Hematopoietic multipotent progenitor cell treated with erythropoietin and hydrocortisone succinate and interleukin-3 and kit ligand, for 17 days (in vitro differentiated cells): ENCODE measurements at places on chromosomes 7 and 10.

GRCh38 chr10:25080880-25081581, 64.6 kb downstream of the THNSL1 start:
- peak; percentile 45 for DNase-seq

GRCh38 chr10:124894569-124895215, 47.2 kb upstream of the ZRANB1 start:
- DNase-seq, result no peak

DNA sequence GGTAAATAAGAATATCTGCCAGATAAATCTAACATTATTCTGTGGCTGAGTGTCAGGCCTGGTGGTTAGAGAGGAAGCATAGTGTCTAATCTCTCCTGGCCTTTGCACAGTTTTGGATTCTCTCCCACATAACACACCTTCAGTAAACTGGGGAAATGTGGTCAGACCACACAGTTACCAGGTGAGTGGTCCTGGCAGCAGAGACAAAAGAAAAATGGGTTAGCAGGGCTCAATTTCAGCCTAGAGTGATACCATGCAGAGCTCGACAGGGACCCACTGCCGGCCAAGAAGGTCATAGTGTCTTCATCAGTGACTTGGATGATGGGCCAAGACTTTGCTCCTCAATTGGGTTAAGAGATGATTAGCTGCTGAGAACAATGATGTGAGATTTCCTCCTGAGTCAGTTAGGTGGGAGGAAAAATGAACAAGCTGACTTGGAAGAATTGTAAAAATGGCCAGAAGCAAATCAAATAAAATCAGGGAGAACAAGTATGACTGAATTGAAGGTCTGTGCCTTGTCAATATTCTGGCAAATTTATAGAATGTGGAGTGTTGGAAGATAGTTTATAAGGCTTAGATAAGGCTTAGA, 69.2 kb upstream of the EFCAB10 start:
- DNase-seq, result no peak

- no peak for DNase-seq
These were observed 92.3 kb downstream of the CTNNA3 start for GRCh38 chr10:67603701-67604100.

DNA sequence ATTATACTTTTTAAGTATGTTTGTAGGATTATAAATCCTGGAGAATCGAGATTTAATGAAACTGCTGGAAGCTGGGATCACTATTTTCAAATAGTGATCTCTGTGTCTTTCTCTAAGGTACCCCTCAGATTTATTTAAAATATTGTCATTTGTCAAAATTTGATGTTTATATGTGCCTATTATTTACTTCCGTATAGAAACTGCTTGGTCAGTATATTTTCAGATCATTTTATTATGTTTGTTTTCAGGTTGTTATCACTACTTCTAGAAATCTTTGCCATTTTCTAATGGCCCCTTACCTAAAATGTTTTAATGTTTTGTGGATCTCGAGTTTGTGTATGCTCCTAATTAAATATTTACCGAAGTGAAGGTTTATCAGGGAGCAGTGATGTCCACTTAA, 183.7 kb downstream of the SND1 start:
- no peak for DNase-seq

GRCh38 chr10:27833792-27834191, 88.2 kb upstream of the MKX start:
- DNase-seq, result no peak

DNA sequence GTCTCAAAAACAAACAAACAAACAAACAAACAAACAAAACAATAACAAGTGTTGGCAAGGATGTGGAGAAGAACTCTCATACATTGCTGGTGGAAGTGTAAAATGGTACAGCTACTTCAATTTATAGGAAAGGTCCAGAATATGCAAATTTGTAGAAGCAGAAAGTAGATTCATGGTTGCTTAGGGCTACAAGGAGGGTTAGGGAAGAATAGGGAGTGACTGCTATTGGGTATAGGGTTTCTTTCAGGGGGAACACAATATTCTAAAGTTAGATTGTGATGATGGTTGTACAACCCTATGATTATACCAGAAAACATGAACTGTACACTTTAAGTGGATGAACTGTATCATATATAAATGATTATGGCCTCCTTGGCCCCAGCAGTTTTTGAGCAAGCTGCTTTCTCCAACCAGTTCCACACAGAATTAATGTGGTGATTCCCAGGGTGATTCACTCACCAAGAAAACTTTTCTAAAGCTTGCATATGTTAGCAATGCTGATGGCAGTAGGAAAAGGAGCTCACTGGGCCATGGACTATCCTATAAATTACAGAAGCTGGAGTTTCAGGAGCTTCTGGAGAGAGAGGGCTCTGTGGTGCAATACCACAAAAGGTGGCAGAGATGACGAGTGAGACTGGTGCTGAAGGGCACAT, 52.8 kb upstream of the KCNIP2 start:
- no peak for DNase-seq

- no peak for DNase-seq
These were observed 47.7 kb upstream of the NRP1 start for GRCh38 chr10:33382216-33382600.

- DNase-seq, result no peak
These were observed 164.9 kb downstream of the ELMO1 start for GRCh38 chr7:37283716-37284115.

DNA sequence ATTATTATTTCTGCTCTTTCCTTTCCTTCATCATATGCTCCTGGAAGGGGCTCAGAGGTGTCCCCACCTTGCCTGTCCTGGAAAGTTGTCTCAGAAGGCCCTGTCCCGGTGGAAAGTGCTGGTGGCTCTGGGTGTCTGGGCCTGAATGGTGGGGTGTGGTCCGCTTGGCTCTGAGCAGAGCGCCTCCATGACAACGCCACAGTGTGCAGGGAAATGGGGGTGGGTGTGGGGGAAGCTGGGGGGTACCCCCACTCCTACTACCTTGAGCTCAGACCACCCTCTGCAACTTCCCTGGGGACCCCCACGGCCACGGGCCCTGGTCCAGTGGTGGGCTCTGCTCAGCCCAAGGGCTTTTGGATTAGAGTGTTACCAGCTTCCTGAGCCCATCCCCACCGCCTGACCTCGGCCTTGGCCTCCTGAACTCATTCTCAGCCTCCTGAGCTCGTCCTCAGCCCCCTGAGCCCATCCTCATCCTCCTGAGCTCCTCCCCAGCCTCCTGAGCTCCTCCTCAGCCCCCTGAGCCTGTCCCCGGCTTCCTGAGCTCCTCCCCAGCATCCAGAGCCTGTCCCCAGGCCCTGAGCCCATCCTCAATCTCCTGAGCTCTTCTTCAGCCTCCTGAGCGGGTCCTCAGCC, 106.4 kb upstream of the FAM20C start:
- DNase-seq, result no peak

DNA sequence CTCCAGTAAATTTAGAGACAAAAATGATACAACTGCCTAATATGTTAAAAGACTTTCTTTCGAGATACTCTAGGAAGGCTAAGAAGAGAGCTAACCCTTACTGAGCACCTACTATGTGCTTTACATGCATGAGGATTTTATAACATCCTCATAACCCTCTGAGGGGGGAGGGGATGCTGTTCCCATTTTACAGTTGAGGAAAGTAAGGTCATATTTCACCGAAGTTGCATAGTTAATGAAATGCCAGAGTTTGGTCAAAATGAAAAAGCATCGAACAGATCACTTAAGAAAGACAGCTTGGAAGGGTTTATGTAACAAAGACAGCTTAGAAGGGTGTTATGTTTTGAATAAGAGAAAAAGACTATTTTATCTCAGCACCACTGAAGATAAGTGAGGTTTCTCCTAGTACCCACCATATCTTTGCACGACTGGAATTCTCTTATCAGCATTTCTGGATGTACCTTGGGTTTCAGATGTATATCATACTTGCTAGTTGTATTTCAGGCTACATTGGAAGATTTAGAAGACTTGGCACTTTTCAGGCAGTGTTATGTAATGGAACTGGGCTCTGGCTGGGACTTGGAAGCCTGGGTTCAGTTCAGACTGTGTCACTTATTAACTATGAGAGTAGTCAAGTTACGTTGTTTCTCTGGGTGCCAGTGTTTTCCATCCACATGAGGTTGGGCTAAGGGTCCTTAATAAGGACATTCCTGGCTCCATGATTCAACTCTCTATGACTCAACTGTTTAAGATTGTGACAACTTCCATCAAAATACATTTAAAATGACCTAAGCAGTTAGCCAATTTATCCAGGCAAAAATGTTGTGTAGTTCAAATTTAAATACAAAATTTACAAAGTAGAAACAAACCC, 6.0 kb downstream of the RHOBTB1 start:
- no peak for DNase-seq

DNA sequence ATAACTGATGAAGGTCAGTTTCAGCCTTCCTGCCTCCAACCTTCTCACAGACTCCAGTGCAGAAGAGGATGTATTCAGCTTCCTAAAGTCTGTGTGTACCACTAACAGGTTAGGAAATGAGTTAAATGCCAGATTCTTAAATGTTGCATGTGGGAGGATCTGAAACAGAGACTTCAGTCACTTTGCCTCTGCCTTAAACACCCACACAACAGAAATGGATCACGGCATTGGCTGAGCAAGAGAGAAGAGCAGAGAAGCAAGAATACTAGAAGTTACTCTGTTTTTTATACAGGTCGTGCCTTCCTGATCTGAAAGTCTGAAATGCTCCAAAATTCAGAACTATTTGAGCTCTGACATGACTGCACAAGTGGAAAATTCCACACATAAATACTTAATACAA, 98.9 kb upstream of the ARHGAP21 start:
- DNase-seq, result no peak

GRCh38 chr10:129513312-129513711, 46.3 kb downstream of the MGMT start:
- DNase-seq, result no peak

DNA sequence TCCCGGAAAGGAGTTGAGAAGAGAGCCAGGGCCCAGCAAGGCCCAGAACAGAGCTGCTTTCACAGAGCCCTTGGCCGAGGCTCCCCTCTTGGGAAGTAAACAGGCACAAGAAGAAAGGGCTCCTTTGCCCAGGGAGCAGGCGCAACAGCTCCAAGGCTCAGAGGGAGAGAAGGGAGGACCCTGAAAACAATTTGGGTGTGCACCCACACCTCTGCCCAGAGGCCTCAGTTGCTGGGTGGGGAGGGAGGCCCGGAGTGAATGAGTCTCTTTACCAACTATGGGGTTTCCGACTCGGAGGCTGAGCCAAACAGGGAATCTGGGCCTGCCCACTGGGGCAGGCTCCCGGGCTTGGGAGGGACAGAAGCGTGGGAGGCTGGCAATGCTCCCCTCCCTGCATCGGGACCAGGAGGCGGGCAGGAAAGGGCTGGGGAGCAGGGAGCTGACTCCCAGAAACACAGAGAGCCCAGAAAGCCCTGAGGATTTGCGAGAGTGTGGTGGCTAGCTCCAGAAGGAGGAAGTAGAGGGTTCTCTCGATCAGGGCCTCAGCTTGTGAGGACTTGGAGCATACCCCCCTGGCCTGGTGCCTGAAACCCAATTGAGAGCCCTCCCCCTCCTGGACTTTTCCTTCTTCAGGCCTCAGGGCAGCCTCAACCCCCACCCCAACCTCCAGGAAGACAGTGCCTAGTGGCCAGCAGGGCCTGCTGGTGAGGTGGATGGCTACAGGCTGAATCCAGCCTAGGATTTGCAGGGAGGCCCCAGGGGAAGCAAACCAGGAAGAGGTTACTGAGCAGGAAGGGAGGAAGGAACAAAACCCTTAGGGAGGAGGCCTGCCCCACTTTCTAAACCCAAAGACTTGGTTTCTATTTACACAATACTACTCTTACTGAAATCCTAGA, 6.2 kb downstream of the C10orf105 start:
- DNase-seq, result peak; percentile 15

GRCh38 chr7:55065079-55065478, 46.3 kb downstream of the EGFR start:
- no peak for DNase-seq

DNA sequence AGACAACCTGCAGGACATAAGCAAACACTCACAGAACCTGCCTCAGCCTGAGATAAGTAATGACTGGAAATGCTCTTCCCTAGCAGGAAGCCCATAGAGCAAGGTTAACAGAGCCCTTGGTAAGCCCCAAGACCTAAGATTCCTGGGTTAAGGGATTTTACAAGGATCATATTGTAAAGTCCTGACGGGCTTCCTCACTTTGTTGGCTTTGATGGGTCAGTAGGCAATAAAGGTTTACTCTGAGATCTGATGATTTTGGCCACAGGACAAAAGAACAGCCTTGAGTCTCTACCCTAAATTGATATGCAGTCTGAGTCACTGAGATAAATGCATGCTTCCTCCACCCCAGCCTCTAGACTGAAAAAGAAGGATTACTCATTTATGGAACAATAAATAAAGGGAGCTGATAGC, 270.8 kb downstream of the HTR7 start:
- DNase-seq, result no peak

DNA sequence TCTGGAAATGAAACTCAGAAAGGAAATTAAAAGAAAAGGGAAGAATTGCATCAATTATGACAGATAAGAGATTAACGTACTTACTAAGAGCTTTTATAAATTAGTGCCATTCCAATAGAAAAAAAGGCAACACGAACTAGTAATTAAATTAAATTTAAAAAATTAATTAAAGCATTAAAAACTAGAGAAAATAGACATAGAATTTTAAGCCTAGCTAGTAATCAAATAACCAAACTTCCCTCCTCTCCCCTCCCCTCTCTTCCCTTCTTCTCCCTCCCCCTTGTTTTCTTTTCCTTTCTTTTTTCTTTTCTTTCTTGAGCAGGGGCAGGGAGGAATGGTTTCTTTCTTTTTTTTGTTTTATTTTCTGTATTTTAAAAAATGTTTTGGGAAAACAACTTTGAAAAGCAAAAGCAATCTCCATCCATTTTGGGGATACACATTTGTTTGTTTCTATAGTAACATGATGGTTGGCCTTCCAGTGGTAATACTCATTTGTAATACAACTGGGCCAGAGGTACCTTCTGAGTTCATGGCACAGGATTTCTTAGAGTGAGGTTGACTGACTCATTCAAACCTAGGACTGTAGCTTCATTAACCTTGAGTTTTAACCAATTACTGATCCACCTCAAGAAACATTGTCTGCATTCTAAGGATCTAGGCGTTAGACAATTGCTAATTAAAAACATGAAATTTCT, 132.6 kb downstream of the ST7 start:
- no peak for DNase-seq

DNA sequence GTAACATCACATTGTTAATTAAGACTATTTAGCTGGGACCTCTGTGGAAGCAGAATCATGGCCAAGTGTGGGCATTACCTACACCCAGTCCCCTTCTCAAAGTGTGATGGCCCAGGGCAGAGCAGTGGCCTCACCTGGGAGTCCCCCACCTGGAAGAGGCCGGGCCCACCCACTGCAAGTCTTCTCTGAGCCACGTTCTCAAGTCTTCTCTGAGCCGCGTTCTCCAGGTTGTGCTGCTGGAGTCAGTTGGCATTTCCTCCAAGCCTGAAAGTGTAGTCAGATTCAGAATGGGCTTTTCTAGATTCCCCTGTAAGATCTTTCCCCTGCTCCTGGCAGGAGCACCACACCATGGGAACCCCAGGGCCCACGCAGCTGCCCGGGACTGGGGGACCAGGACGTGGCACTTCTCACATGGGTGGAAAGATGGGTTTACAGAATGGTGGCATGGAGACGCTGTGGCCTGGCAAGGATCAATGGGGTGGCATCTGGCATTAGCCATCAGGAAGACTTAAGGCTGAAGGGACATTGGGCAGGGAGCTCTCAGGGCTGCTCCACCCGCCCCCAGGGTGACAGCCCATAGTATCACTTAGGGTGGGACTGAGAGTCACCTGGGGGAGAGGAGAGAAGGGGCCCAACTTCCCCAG, 68.0 kb downstream of the MKI67 start:
- DNase-seq, result no peak

GRCh38 chr7:44854644-44855364, 6.9 kb upstream of the H2AZ2 start:
- DNase-seq, result no peak
